ENCODE measurements at places on chromosomes 12 and 14.

GRCh38 chr14:68182492-68182891, 362.9 kb downstream of the RAD51B start:
- DNase-seq = no peak

DNA sequence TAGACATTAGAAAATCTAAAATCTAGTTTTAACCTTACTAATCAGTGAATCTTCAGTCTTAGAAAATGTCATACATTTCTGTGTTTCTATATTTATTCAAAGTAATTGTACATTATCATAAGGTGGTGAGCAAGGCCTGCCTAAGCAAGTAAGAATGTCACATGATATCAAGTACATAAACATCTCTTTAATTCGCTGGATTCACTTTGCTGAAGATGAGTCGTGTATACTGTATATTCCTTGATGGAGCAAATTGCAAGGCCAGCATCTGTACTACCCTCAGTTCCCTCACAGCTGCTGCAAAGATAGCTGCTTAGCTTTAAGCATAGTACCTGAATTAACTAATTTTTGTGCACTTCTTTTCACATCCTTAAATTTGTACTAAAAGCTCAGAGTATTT, 8.5 kb upstream of the AK7 start:
- DNase-seq = no peak

- DNase-seq = no peak
These were observed 27.8 kb downstream of the EFCAB11 start for GRCh38 chr14:89926694-89927093.

GRCh38 chr14:85858634-85859033, 328.7 kb downstream of the FLRT2 start:
- DNase-seq = no peak

- no peak for DNase-seq
These were observed 39.8 kb upstream of the PWP1 start for GRCh38 chr12:107645630-107646333.

DNA sequence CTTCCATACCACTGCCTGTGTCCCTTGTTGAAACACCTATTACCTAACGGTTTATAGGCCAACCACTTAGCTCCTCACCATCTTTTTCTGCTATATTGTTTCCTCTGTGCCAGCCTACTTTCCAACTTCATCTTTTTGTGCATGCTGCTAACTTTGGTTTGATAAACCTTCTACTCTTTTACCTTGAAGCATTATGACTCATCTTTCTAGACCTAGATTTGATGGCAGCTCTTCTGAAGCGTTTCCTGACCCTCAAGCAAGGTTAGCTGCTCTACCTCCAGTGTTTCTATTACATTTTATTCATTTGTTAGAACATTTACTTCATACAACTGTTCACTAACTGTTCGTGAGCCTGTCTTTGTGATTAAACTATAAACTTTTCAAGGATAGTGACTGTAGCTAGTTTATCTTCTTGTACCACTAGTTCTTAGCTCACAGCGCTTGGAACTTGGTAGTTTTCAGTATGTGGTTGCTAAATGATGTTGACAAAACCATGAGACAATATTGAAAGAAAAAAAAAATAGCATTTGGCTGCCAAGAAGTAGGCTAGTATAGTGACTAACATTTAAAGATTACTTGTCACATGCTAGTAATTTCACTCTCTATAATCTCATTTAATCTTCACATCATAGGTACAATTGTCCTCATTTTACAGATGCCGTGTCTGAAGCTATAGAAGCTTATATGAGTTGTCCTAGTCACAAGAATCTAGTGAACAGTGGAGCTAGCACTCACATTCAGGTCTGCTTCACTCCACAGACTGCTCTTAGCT, 79.5 kb downstream of the APAF1 start:
- no peak for DNase-seq

- no peak for DNase-seq
These were observed 132.4 kb upstream of the CNTN1 start for GRCh38 chr12:40559865-40560264.

DNA sequence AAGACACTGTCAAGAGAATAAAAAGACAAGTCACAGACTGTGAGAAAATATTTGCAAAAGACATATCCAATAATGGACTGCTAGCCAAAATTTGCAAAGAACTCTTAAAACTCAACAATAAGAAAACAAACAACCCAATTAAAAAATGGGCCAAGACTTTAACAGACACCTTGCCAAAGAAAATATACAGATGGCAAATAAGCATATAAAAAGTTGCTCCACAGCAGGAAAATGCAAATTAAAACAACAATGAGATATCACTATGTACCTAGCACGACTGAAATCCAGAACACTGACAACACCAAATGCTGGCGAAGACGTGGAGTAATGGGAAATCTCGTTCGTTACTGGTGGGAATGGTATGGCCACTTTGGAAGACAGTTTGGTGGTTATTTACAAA, 228.9 kb downstream of the TTC8 start:
- no peak for DNase-seq

DNA sequence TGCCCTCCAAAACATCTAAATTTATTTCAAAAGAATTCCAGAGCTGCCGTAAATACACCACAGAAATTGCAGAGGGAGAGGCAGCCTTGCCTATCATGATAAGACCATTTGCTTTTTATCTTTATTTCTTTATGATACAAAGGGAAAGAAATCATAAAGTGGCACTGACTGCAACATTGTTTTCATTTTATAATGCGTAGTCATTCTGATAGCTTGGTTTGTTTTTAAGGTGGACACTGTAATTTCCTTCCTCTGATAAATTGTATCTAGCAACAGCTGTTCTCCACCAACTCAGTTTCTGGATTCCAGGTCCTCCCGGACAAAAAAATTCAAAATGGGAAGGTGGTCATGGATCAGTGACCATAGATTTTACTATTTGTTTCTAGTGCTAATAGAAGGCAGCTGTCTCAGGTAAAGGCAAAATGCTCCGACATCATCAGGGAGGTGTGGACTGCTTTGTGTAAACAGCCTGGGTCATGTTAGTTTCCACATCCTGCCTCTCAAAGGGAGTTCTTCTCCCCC, 623 bp upstream of the TSPAN8 start:
- DNase-seq = no peak

DNA sequence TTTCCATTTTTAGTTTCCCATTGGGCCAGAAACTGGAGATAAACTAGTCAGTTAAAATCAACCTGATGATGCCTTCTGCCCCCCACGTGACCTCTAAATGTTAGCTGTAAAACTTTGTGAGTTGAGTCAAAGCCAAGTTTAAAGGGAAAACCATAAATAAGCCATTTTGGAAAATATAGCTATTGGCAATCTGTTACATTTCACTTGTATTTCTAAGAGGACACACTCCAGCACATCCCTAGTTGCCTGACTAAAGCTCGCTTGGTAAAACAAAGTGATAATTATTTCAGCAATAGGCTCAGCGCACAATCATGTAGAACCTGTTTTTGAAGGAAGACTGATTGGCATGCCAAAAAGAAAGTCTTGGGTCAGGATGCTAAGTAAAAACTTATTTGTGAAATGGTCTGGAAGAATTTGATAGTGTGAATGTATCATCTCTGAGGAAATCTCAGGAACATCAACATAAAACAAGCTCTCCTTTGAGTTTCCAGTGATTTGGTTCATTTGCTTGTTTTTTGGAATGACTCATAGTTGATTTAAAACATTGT, 49.2 kb upstream of the AEBP2 start:
- no peak for DNase-seq

- no peak for DNase-seq
These were observed 333.6 kb upstream of the PRICKLE1 start for GRCh38 chr12:42923156-42923555.

DNA sequence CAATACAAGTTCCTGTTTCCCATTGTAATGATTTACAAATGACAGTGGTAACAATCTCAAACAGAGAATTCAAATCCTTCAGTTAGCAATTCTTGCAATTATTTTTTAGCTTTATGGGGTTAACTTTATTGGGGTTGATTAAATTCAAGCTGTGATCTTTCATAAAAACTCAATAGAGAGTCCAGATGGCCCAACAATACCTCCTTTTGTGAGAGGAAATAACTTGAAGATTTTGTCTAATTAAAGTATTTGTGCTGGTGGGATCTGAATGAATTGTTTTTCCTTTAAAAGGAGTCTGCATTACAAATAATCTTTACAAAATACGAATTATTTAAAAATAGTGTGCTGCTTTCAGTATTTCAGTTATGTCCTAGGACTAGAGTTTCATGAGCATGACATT, 4.4 kb upstream of the ARHGAP5 start:
- no peak for DNase-seq

- DNase-seq = no peak
These were observed 7.4 kb upstream of the PLEKHG6 start for GRCh38 chr12:6303071-6303470.

DNA sequence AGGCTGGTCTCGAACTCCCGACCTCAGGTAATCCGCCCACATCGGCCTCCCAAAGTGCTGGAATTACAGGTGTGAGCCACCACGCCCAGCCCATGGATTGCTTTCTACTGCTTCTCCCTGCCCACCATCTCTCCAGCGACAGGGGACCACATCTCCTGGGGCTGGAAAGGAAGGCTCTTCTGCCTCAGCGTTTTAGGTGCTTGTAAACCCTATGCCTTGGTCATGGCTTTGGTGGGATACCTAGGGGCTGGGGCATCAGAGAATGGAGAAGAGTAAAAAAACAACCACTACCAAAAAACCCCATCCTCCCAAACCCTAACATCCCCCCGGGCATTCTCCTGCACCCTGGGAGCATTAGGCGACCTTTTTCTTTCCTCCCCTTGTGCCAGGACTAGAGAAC, 1.1 kb upstream of the TMEM121 start:
- no peak for DNase-seq

- DNase-seq = no peak
These were observed 413 bp downstream of the LRP6 start for GRCh38 chr12:12266389-12266872.

DNA sequence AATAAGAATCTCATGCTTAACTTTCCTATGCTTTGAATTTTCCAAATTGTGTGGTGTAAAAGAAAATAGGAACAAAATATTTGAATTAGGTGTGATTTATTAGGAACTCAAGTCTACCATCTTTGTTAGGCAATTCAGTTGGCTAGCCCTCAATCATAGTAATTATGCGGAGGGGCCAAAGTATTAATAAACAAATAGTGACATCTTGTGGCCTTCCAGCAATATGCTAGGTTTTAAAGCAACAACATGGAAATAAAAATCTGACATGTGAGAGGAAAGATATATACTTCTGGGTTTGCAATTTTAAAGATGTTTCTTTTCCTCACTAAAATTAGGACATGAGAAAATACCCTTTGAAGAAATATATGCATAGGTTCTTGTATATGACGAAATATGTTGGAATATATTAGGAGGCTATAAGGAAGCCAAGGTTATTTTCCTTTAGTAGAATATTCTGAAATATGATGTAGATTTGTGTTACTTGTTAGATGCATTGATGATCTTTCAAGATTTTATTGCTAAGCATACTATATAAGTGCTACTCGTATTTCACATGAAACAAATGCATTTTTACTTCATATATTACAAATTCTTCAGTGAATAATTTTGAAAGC, 200.4 kb downstream of the PTPRO start:
- DNase-seq = no peak

- no peak for DNase-seq
These were observed 56.5 kb downstream of the UTP20 start for GRCh38 chr12:101336437-101336836.

DNA sequence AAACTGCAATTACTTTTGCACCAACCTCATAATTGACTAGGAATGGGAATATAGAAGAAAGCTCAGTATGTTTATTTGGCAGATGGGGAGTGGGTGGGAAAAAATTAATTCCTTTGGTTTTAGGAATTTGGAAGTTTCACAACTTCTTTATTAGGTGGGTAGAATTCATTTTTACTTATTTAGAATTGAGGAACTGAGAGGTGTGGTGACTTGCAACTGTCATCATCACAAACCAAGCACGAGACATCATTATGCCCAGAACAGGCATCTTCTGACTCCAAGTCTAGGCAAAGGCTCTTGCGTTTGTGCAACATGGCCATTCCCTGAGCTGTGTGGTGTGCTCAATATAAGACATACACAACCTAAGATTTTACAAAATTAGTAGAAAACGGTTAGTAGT, 380.0 kb downstream of the ATP23 start:
- no peak for DNase-seq

DNA sequence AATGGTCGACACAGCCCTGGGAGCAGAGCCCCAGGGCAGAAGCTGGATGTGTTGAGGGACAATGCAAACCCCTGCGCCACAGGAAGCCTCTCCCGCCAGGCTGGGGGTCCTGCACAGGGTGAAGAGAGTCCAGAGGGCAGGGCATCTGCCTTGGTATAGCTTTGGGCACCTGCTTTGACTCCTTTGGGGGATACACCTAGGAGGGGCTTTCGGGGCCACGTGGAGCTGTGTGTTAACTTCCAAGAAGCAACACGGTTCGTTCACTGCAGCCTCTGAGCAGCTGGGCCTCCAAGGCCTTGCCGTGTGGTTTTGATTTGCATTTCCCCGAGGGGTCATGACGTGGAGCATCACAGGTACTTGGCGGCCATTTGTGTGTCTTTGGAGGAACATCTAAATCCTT, 5.8 kb upstream of the PUS1 start:
- no peak for DNase-seq

DNA sequence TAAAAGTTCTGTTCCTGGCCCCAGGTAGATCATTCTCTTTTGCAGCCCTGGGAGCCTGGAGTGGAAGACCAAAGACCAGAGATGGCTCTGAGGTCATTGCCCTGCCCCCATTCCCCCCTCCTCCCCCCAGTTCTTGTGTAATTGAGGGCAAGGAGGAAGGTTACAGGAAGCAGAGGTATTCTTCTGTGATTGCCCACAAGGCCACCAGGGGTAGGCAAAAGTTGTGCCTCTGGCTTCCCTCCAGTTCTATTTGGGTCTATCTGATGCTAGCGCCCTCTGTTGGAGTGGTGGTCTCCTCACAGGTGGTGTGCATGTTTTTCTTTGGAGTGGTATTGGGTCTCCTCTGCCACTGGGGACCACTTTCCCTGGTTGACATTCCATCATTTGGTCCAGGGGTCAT, 41.2 kb upstream of the CRY1 start:
- DNase-seq = peak; percentile 48

DNA sequence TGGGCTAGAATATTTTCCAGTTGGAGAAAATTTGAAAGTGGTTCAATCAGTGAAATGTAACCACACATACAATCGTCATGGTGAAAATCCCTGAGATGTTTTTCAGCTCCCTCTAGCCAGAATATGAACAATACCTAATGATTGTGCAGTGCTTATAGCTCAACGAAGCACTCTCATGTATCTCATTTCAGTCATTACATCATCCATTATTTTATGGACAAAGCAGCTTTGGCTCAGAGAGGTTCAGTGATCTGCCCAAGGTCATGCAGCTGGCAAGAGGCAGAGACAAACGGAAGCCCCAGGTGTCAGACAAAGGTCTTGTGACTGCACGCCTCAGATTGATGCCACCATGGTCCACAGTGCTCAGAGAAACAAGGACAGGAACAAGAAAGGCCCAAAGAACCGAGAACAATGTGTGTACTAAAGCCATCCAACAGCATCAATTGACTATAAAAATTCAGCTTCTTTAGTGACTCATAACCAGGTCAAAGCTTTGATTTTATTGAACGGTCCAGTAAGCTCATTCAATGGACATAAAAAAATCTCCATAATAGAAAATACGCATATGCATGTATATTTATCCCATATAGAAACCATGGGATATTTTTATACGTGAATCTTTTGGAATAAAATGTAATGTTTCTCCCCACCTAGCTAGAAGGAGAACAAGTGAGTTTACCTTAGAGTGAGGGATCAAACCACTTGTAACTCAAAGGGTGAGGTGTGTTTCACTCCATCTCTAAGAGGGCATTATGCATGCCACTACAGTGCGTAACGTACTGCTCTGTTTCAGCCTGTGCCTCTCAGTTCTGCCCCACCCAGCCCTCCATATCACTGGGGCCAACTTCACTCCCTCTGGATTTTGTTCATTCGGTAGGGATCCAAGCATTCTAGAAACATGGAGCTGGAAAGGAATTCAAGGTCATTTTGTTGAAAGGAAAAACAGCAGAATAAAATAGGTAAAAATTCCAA, 141.8 kb downstream of the GRIN2B start:
- no peak for DNase-seq
